ENCODE measurements at places on chromosomes 7 and 10.

DNA sequence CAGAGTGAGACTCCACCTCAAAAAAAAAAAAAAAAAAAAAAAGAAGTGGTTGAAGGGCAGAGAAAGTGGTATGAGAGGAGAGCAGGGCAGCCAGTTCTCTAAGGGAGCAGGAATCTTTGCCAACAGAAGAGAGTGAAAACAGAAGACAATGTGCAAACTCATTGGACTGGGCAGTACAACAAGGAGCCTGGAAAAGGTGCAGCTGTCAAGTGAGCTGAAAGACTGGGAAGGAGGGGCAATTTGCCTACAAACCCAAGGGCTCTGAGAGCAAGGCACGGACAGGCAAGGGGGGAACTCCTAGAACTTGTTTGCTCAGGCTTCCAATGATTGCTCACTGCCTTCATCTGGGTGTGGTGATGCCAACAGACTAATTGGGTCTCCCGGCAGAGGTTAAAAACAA lies 9.5 kb downstream of the ACTR1A start:
- no peak overlapping the region for H3K27ac ChIP-seq
- DNase-seq, result no peak
- no peaks in the 10 kb centered on the region for H3K4me1 ChIP-seq
- H3K36me3 ChIP-seq, result no peaks in the 10 kb centered on the region

GRCh38 chr10:105148921-105149320 lies 507.8 kb downstream of the SORCS3 start:
- DNase-seq, result no peak
- H3K27ac ChIP-seq, result no peak overlapping the region
- H3K36me3 ChIP-seq, result no peaks in the 10 kb centered on the region
- no peaks in the 10 kb centered on the region for H3K4me1 ChIP-seq

GRCh38 chr7:29609162-29610037 lies 45.8 kb downstream of the PRR15 start:
- no peak overlapping the region for H3K4me3 ChIP-seq
- no peaks in the 10 kb centered on the region for H3K4me1 ChIP-seq
- H3K27me3 ChIP-seq, result no peaks in the 10 kb centered on the region
- no peak for DNase-seq

DNA sequence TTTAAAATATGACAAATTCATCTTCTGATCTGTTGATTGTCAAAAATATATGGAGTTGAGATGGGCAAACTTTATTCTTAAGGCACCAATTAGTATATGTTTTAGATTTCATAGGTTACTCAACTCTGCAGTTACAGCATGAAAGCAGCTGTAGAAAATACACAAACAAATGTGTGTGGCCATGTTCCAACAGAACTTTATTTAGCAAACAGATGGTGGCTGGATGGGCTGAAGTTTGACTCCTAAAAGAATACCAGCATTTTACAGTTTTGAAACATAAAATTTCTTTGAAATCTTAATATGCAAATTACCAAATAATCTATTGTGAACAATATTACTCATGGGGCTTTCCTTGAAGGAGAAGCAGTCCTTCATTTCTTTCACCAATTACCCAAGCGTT lies 1206.0 kb upstream of the LRRTM3 start:
- no peaks in the 10 kb centered on the region for H3K4me1 ChIP-seq
- H3K36me3 ChIP-seq, result no peaks in the 10 kb centered on the region
- H3K27me3 ChIP-seq, result no peaks in the 10 kb centered on the region
- no peak overlapping the region for H3K27ac ChIP-seq

GRCh38 chr7:91941450-91941849 lies 788 bp downstream of the AKAP9 start:
- peak overlapping the region; percentile 99 for H3K27ac ChIP-seq
- peak overlapping the region; percentile 58 for H3K4me3 ChIP-seq
- no peak for DNase-seq
- no peaks in the 10 kb centered on the region for H3K27me3 ChIP-seq
- no peaks in the 10 kb centered on the region for H3K36me3 ChIP-seq

Data from tibial nerve (tissue), 4 donors.